ENCODE measurements at places on chromosomes 16 and 17.

DNA sequence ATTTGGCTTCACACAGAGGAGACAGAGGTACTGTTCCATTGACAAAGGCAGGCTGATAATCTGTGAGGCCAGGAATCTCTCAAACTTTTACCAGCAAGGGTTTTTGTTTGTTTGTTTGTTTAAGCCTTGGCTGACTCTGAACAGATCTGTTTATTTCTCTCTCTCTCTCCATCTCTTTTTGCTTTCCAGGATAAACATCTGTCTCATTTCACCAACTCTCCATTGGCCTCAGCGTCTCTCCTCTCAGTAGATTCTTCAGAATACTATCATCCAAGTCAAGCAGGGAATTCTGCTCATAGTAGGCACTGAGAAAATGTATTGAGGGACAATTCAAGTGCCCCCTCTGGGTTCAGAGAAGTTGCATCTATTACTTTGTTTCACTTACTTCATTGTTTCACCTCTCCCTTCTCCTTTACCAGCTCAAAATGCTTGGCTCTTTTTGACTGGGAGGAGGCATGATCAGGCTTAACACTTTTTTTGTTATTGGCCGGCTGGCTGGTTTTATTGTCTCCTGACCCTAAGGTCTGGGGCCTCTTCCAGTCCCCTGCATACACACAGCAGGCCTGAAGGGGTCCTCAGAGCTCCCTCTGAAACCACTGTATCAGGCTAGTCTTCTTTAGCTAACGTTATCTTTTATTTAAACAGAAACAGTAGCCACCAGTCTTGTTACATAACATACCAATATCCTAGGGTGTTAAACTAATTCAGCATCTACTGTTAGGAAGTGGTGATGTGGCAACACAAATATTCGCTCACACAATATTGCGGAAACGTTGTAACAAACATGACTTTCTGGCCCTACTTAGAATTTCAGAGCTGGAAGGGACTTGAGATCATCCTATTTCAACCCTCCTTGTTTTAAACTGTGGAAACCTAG is 2.0 kb upstream of the YPEL2 start:
- peak; percentile 24 for DNase-seq

DNA sequence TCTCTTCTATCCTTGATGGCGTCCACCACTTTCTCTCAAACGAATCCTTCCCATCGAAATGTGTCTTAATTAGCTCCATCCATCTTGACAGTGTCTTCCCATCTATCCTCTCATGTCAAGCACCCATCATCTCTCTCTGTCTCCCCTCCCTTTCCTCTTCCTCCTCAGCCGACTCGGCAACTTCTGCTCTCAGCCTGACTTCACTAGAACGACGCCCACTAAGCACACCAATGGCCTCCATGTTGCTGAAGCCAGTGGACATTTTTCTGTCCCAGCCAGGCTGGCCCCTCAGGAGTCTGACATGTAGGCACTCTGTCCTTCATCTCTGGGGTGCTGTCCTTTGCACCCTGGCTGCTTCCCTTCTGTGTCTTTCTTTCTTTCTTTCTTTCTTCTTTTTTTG is 2.5 kb upstream of the SPATA20 start:
- no peak for DNase-seq

- DNase-seq: no peak
Observed at GRCh38 chr17:41338961-41339485, 11.6 kb downstream of the KRT33A start.

DNA sequence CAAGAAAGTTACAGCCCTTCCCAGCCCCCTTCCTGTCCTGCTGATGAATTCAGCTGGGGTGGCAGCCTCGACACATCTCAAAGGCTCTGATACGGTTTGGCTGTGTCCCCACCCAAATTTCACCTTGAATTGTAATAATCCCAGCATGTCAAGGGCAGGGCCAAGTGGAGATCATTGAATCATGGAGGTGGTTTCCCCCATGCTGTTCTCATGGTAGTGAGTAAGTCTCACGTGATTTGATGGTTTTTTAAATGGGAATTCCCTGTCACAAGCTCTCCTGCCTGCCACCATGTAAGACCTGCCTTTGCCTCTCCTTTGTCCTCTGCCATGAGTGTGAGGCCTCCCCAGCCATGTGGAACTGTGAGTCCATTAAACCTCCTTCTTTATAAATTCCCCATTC is 163.2 kb upstream of the FOXF1 start:
- DNase-seq: no peak

DNA sequence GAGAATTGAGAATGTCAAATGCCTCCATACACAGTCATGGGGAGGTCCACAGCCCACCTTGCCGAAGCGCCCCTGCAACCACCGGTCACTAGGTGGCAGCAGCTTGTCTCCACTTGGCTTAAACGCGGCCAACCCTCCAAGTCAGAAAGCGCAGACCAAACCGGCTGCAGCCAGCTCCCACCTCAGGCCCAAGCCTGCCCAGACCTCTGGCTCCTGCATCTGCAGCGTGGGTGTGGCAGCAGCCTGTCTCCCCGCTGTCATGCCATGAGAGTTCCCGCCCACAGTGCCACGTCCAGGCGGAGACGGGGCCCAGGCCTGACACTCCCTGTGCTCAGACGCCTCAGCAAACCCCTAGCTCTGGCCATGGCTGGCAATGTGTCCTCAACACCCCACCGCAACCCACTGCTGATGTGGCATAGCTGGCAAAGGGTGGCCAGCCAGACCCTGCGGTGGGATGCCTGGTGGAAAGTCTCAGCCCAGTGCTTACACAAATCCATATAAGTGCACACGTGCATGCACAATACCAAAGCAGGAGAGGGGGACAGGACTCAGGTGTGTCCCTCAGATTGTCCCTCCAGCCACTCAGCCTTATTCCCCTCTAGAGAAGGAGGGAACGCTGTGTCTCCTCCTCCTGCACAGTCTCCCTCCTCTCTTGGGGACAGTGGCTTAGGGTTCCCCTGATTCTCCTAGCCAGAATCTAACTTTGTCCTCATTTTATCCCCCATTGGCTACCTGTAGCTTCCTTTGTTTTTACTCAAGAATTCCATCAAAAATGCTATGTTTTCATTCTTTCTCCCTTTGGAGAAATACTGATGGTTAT is 10.9 kb downstream of the COPZ2 start:
- DNase-seq: peak; percentile 42

- no peak for DNase-seq
Observed at GRCh38 chr17:18933102-18934058, 18.6 kb upstream of the SLC5A10 start.

DNA sequence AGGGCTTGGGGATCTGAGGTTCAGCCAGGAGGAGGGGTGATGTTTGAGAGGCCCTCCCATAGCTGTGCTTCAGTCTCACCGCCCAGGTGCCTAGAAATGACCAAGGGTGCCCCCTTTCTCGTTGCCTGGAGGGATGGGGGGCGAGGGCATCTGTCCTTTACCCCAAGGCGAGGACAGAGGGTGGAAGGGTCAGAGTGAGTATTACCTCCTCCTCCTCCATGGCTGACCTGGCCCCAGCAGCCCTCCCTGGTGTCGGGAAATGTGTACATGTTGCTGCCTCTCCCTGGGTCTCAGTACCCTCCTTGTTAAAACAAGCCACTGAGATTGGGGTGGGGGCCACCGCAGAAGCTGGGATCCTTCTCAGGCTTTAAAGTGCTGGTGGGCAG is 2.4 kb downstream of the NECAB2 start:
- DNase-seq: no peak

DNA sequence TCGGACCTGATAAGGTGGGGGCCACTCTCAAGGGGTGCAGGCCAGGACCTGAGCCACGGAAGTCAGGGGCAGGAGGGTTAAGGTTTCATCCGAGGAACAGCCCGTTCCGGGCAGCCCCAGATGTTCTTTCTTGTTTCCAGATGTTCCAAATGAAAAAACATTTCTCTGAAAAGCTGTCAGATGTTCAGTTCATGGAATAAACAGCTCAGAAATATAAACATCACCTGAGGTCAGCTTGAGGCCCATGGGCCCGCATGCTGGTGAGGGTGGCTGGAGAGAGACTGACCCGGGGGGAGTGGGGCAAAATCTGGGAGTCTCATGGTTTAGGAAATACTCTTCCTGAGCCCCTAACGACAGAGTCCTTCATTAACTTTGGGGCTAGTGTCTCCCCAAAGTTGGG is 1.5 kb upstream of the CD79B start:
- no peak for DNase-seq

GRCh38 chr16:8572919-8573724 is 17.2 kb downstream of the TMEM114 start:
- DNase-seq: no peak

GRCh38 chr17:42682722-42683403 is 532 bp downstream of the CNTNAP1 start:
- DNase-seq: no peak

DNA sequence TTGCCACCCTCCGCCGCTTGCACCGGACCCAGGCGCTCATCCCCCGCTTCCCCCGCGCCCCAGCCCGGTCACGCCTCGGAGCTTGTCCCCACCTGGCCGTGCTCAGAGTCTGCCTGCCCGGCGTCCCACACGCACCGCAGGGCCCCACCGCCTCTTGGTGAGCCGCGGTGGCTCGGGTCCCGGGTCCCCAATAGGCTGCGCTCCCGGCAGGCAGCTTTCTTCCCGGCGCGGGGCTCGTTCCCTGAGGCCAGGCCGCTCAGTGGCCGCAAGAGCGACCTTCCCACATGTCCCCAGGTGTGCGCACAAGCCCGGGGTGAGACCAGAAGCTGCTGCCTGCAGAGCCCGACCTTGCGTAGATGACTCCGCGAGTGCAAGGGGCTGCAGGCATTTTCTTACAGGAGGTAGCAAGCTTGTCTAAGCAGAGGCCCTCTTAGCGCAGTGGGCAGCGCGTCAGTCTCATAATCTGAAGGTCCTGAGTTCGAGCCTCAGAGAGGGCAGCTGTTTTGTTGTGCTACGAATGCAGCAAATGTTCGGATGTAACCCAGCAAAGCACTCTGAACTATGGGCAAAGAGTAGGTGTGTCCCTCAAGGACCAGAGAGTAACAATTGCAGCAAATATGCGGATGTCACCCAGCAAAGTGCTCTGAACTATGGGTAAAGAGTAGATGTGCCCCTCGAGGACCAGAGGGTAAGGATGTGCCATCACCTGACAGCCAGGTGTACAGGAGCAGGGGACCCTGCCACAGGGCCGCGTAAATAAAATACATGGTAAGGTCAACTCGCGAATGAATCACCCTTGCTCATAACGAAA is 15.6 kb downstream of the TLE7 start:
- DNase-seq: no peak

- DNase-seq: no peak
Observed at GRCh38 chr17:72884066-72884465, 208.4 kb downstream of the SLC39A11 start.

GRCh38 chr16:12680531-12680930 is 123.2 kb downstream of the CPPED1 start:
- no peak for DNase-seq

DNA sequence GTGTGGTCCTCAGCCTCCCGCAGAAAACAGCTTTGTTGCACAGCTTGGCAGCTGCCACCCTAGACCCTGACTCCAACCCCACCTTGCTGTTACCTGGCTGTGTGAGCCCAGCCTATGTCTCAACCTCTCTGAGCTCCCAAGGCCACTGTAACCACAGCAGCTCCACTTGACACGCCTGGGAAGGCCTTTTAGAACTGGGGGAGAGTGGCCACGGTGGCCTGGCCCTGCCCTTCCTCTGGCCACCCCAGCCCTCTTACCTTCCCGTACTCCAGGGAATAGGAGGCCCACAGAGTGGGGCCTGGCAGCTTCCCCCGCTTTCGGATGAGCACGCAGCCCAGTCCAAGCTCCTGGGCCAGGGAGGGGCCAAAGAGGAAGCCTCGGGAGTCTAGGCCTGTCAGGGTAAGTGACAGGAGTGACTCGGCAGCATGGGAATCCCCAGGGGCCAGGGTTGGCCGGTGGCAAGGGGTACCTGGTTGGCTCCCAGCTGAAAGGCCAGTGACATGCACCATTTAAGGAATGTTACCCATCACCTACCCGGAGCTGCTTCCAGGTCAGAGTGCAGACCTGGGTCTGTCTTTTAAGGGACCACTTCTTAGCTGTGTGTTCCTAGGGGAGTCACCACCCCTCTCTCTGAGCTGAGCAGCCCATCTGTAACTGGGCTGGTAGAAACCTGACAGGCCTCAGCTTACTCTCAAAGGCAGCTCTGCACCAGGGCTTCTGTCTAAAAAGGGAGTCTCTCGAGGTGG is 1.4 kb downstream of the APRT start:
- no peak for DNase-seq

DNA sequence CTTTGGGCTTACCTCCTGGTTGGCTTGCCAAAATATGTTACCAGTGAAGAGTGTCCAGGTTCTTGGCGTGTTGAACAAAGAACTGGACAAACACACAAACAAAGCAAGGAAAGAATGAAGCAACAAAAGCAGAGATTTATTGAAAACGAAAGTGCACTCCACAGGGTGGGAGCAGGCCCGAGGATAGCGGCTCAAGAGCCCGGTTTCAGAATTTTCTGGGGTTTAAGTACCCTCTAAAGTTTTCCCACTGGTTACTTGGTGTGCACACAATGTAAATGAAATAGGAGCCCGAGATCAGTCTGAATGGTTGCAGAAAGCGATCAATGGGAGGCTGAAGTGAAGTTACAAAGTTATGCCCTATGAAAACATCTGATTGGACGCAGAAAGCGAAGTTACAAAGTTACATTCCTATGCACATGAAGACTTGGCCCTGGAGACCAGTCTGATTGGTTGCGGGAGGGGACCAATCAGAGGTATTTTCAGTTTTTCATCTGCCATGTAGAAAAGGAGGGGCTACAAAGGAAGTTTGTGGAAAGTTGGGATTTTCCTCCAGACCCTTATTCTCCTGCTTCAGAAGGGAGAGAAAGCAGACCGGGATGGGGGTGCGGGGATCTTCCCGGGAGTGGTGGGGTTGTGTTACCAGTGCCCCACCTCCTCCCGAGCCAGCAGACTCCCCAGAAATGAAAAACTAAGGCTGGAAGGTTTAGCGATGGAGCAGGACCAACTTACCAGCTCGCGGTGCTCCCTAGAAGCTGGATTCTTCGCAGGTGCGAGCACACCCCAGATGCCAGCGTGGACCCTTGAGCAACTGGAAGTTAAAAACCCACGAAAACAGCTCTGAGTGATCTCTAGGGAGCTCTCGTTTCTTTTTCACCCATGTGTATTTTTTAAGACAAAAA is at the start of gene SLFN12:
Gene SLFN12, minus strand, starts transcription at position 325 of the 899 bp plus-strand sequence. CDS start 9,472 bp downstream, outside the sequence.
- peak; percentile 22 for DNase-seq

DNA sequence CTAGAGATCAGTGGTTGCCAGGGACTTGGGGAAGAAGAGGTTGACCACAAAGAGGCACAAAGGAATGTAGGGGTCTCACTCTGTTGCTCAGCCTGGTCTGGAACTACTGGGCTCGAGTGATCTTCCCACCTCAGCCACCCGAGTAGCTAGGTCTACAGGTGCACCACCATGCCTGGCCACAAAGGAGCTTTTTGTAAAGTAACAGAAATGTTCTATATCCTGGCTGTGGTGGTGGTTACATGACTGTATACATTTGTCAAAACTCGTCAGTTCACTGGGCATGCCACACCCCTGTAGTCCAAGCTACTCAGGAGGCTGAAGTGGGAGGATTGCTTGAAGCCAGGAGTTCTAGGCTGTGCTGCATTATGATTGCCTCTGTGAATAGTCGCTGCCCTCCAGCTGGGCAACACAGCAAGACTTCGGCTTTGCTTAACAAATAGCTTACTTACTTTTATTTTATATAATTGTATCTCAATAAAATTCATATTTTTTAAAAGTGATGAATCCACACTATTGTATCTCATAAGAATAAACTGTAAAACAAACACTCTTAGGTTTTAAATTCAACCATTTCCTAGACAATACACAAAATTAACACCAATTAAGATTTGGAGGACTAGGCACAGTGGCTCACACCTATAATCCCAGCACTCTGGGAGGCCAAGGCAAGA is 5.0 kb downstream of the SKA2 start:
- no peak for DNase-seq

GRCh38 chr17:19744922-19745757 is 3.0 kb downstream of the ALDH3A1 start:
- peak; percentile 70 for DNase-seq
